ENCODE measurements at places on chromosomes 3 and 15.

GRCh38 chr15:40053831-40054604 lies 15.0 kb upstream of the SRP14 start:
- no peak for DNase-seq

DNA sequence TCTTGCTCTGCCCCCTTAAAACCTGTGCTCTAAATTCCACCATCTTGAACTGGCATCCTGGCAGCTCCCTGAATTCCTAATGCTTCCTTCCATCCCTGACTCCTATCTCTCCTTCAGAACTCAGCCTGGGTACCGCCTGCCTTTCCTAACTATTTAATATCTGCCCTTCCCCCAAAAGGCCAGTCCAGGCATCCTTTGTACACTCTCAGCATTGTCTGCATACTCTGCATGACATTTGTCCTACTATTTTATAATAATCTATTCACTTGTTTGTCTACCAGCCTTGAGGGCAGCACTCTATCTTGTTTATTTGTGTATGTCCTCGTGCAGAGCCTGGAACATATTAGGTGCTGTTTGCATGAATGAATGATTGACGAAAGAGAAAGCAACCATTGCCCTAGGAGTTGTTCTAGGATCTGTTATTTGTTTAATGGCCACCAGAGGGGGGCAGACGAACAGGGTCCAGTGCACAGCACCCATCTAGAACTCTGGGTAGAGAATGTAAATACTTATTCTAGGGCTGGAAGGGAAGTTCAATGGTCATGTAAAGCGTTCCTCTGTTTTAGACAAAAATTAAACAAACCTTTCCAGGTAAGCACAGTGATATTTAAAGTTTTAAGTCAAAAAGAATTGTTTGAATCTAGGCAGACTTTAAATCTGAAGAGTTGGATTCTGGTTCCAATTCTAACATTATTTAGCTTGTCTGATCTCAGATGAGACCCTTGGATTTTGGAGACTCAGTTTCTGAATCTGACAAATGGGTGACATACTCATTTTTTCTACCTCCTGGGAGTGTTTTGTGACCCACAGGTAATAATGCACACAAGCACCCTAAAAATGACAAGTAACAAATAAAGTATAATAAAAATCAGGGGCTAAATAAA lies 125.8 kb upstream of the GALNT15 start:
- DNase-seq, result peak; percentile 34

DNA sequence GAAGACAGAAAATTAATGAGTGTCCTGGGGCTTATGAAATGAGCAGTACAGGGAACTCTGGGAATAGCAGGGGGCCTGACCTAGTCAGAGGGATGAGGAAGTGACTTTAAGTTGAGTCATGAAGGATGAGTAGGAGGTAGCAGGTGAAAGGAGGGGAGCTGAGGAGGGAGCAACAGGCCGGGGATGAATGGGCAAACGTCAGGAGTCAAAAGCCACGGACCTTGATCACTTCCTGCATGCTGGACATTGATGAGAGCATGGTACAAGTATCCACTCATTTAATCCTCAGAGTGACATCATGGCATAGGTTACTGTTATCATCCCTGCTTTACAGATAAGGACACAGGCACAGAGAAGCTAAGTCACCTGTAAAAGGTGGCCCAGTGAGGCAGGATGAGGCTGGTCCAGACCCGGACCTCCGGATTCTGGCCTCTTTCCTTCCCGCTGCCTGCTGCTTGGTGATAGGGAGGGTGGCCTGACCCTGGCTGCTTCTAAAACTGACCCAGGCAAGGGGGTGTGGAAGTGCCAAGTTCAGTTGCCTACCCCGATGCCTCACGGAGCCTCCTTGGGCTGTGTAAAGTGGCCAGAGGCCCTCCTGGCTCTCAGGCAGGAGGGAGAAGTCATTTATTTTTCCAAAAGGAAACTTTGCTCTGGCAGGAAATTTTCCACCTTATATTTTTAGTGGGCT lies 7.6 kb downstream of the CORO2B start:
- no peak for DNase-seq

DNA sequence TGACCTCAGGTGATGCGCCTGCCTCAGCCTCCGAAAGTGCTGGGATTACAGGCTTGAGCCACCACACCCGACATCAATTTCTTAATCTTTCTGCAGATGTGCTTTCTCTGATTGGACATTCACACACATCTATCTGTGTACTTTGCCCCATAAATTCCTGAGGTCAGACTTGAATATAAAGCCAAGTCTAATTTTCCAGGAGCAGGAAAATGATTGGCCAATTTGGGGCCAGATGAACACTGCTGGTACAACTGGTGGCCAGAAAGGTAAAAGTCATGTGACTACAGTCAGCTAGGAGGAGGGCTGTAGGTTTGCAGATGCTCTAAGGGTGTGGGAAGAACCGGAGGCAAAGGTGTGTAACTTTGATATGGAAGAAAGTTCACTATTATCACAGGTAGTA lies 3.2 kb upstream of the RAD51 start:
- DNase-seq, result no peak

- DNase-seq, result no peak
Observed at GRCh38 chr15:69943637-69944036, 154.1 kb downstream of the TLE3 start.

- DNase-seq, result peak; percentile 79
Observed at GRCh38 chr3:127628788-127629466, at the start of gene PODXL2. Gene PODXL2, plus strand, starts transcription at chr3:127629185. Its CDS starts 35 bp downstream, at chr3:127629220.

DNA sequence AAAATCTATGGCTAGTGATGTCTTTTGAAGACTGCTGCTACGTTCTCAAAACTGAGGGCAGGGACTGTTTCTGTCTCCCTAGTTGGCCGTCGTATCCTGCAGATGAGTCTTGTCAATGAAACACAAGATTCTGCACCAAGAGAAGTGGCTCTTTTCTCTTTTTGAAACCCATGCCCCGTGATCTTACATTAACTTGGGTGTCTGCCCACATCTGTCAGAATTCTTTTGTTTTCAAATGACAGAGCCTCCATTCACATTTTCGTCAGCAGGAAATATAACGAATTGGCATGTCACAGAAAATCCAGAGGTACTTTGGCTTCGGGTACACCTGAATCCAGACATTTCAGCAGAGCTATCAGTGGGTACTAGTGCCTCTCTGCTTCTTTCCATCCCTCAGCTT lies 331.3 kb upstream of the PROK2 start:
- no peak for DNase-seq

DNA sequence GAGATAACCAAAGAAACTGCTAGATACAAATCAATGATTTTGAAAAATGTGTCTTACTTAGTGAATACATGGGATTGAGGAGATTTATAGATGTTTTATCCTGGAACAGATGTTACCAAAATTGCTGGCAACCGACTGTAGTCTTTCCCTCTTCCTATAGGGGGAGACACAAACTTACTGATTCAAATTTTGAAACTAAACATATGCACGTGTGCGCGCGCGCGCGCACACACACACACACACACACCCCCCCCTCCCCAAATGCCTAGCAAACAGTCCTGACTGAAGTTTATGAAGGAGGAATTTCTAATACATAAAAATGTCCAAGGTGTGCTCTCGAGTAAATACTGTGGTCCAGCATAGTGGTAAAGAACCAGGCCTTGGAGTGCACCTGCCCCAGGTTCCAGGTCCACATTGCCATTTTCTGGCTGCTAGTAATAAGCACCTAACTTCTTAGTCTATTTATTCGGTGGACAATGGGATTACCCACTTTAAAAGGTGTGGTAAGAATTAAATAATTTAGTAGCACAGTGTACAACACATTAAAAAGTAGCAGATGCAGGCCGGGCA lies 18.5 kb upstream of the C3orf62 start:
- peak; percentile 11 for DNase-seq

- no peak for DNase-seq
Observed at GRCh38 chr15:65338366-65338765, 33.9 kb downstream of the RNU5B-1 start.

GRCh38 chr15:95853350-95853749 lies 477.1 kb upstream of the NR2F2 start:
- no peak for DNase-seq

GRCh38 chr3:3798631-3799113 lies 559 bp upstream of the LRRN1 start:
- peak; percentile 60 for DNase-seq

DNA sequence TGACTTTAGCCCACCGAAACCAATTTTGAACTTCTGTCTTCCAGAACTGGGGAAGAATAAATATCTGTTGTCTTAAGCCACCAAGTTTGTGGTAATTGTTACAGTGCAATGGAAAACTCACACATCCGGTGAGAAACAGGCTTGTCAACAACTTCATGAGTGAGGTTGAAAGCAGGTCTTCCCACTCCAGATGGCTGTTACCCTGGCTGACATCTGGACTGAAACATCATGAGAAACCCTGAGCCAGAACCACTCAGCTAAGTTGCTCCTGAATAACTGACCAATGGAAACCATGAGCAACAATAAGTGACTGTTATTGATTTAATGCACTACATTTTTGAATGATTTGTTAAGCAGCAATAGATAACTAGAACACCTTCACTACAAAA lies 10.3 kb downstream of the ACSBG1 start:
- no peak for DNase-seq

DNA sequence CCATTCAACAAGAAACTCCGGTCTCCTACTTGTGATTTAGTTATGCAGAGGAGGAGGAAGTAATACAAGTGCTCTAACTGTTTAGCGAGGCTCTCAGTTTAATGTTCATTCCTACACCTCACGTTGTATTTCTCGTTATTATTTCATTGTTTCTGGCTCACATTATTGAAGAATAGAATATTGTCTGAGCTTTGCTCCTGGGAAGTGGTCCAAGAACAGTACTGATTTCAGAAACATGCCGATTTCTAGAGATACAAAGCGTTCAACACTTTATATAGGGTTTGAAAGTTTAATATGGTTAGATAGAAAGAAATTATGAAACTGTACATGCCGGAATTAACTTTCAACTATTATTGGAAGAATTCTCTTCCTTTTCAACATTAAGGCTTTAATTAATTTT lies 1145.5 kb downstream of the TBL1XR1 start:
- DNase-seq, result no peak

DNA sequence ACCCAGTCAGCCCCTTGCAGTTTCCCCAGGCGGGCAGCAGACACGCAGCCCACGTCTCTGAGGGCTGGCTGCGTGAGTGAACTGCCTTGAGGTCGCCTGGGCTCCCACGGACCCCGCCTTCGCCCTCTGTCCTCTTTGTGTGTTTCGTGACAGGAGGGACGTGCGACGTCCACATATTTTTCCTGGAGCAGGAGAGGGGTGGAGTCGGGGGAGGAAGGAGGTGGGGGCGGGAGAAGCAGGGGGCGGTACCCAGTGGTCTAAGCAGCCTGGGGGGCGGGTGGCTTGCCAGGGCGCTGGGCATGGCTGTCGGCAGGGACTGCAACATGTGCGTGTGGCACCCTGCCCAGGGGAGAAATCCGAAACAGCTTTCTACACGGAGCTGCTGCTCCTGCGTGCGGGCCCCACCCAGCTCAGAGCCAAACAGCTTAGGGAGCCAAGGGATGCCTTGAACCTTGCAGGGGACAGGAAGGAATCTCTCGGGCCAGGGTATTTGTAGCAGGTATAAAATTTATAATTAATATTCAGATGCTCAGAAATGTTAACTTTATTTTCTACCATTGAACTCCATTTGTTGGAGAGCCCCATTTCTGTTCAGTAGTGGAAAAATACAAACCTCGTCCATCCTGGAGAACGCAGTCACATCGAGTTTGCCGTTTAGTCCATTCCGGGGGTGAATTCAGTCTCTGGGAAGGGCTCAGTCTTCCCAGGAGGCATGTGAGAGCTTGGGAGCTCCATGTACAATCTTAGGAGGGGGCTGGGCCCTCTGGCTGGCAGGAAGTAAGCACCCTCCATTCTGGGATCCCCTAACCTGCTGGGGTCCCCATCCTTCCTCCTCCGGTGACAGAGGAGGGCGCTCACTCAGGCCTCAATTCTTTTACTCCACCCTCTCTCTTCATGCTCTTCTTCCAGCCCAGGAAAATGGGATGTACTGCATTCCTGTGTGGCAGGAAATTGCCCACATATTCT lies 79.1 kb upstream of the MEF2A start:
- DNase-seq, result peak; percentile 58

DNA sequence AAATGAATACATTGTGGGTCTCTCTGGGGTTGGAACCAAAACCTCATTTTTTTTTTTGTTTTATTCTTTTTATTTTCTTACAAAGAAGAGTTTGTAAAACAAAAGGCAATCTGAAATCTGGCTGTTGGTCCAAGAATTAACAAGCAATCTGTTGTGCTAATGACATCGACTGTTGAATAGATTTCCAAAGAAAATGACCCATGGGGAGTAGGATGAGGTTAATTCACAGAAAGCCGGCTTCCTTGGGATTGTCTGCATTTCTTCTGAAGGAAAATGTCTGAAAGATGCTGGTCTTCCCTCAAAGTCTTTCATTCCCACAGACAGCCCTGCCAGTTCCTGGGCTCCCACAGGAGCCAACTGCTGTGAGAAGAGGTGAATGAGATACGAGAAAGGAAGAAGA lies 92.9 kb downstream of the LRRC3B start:
- no peak for DNase-seq

GRCh38 chr3:56357266-56357665 lies 111.0 kb downstream of the ERC2 start:
- DNase-seq, result peak; percentile 23

GRCh38 chr15:40325700-40326099 lies 2.2 kb downstream of the INAFM2 start:
- DNase-seq, result no peak

DNA sequence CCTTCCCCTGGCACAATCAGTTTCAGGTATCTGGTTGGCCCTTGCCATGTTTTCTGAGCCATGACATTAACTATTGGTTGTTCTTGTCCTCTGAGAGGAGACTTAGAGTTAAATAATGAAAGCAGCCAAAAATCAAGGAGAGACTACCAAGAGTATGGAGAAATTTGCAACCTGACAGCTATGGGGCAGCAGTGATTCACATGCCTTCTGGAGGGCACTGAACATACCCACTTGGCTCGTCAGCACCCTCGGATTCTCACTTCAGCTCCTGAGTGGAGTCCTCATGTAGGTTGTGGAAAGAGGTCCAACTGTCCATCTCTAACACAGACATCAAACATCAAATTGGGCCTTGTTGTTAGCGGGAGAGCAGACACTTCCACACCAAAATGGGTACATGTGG lies 265.6 kb downstream of the EBLN2 start:
- DNase-seq, result no peak

DNA sequence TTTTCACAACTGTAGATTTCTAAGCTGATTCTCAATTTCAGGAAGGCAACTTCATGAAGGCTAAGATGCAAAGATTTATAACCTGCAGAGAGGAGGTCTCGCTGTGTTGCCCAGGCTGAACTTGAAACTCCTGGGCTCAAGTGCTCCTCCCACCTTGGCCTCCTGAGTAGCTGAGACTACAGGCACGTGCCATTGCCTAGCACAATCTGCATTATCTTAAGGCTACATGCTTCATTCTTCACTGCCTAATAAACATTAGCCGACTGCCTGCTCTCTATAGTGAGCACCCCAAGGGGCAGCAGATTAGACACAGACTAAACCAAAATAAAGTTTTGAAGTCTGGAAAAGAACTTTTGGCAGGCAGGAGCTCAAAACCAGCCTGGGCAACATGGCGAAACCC lies 17.1 kb downstream of the CPEB1 start:
- no peak for DNase-seq

- no peak for DNase-seq
Observed at GRCh38 chr3:127899200-127899599, 15.8 kb upstream of the KBTBD12 start.

DNA sequence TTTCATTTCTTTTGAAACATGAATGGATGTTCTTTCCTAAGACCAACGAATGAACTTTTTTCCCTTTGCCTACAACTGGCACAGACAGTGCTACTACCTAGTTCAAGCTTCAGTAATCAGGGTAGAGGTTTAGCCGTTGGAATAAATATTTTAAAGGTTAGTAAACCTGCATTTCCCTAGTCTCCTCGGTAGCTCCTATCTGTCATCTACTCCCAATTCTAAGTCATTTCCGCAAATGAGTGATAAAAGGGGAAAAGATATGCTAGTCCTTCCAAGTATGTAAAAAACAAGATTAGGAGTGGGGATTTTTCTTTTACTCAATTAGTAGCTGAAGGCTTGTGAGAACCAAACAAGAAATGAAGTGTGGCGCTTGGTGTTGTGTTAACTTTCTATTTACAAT lies 15.2 kb downstream of the SLTM start:
- no peak for DNase-seq

Data from nephron progenitor cell (in vitro differentiated cells).